GM18507 (cell line): ENCODE measurements at places on chromosomes 1 and 21.

DNA sequence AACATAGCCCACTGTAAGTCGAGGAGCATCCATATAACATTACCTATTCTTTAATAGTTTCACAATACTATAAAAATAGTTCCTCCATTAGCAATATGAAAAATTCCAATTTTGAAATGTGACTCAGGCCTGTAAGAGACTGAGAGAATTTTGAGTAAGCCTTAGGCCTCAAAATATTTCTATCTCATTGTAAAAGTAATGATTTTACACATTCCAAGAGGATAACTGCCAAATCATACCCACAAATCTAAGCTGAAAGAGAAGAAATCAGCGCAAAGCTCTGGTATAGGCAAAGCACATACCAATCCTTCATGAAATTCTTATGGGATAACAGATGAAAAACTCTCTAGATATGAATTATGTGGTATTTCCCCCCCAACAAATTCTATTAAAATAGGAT is 144.1 kb downstream of the CDC42BPA start:
- DNase-seq, result no peak

GRCh38 chr1:38135625-38136414 is 89.2 kb upstream of the POU3F1 start:
- DNase-seq, result no peak

GRCh38 chr21:41772351-41773080 is 5.7 kb upstream of the RIPK4 start:
- DNase-seq, result no peak

DNA sequence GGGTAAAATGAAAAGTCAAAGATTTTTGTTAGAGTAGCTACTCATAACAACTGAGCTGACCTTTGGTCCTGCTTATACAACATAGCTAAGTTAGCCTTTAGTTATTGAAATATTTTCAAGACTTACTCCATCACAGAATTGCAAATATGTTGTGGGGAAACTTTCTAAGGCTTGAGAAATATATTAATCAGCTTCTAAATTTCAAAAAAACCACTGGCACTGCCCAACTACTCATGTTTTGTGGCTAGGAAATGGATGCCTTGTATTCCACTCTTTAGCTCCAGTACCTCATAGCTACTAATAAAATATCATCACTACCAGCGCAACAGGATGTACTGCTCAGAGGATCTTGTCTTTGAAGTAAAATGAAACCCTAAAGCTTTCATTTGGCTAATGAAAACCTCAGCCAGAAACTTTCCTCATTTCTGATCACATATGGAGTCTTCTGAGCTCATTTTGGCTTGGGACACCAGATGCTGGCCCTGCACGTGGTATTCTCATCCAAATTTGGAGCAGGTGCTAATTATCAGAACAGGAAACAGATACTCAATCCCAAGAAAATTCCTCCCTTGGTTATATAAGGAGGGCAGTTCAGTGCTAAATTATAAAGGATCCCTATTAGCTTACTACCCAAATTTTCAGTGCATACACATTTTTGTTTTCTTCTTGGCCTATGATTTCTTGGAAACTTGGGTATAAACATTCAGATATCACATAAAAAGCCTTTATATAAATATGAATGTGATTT is 690.7 kb downstream of the ADGRL2 start:
- DNase-seq, result no peak

DNA sequence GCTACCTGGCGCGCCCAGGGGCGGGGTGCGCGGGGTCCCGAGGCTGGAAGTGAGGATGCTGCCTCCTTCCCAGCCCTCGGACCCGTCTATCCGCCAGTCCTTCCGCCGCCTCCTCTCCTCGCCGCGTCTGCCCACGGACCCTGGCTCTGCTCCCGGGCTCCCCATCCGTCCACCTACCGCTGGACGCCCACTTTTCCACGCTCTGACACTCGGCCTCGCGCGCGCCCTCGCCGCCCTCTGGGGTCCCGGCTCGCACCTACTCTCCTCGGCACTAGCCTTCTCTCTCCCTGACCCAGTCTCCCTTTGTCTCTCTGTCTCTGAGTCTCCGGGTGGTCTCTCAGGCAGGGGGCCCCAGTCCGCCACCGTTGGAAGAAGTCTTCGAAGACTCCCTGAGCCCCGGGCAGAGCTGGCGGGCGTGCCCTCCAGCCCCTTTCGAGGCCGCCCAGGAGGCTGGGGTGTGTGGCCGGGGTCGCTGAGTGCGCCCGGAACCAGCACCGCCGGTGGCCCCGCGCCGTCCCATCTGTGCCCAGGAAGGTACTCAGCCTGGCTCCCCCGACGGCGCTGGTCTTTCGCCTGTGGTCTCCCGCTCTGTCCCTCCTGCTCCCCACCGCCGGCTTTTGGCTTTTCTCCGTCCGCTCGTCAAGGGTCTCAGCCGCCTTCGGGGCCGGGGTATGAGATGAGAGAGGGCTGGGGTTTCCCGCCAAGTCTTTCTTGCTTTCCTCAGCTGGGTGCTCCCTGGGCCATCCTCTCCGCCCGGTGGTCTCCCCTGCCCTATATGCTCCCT is 610 bp downstream of the DRAXIN start:
- DNase-seq, result no peak

DNA sequence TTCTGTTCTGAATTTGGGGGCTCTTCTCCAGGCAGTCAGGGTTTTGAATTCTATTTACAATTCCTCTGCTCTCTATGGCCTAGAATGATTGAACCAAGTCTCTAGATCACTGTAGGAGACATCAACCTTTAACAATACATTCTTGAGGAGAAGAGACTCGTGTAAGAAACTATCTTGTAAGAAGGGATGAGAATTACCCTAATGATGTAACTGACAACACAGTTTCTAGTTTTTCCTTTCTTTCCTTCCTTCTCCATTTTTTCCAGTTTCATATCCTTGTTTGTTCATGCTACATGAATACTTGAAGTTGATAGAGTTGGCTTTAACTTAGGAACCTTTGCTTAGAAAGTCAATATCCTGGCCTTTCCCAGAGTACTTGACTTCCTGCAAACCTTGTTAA is 1.3 kb upstream of the ATP1A1 start:
- DNase-seq, result no peak

GRCh38 chr1:88983791-88984559 is 8.5 kb downstream of the KYAT3 start:
- DNase-seq, result no peak

- no peak for DNase-seq
Measured at GRCh38 chr21:26047279-26047967, 123.1 kb downstream of the APP start.

DNA sequence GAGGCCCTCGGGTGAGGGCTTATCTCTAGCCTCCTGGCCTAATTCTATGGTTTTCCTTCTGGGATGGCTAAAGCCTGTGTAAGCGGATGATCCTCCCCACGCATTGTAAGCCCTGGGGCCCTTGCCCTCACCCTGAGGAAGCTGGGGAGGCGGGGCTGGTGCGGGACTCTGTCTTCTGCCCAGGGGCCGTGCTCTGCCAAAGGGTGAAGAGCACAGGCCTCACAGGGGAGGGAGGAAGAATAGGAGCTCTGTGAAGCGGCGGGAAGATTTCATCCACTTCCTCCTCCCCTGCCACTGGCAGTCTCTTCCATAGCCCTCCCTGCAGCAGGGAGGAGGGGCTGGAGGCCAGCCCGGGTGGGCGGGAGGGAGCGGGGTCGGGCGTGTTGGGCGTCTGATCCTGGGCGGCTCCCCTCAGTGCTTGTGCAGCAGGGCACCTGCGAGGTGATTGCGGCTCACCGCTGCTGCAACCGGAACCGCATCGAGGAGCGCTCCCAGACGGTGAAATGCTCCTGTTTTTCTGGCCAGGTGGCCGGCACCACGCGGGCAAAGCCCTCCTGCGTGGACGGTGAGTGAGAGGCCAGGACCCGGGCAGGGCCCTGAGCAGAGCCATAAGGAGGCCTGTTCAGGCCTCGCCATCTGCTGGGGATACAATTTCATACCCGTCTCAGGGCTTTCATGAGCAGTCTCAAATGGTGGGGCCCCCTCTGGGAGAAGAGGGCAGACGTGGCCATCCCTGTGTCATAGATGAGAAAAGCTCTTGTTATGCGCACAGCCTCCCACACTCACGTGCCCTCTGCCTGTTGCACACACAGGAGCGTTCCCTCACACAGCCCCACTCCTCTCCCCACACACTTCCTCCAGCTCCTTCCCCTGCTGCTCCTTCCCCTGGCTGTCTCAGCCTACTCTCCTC is 7.7 kb upstream of the PPM1J start:
- DNase-seq, result no peak
